HAP-1 (cell line): ENCODE measurements at places on chromosomes 7 and 10.

GRCh38 chr7:87216701-87217508 is 2.6 kb downstream of the TMEM243 start:
- DNase-seq, result no peak

- DNase-seq, result no peak
Observed at GRCh38 chr7:91357901-91358300, 93.7 kb downstream of the FZD1 start.

DNA sequence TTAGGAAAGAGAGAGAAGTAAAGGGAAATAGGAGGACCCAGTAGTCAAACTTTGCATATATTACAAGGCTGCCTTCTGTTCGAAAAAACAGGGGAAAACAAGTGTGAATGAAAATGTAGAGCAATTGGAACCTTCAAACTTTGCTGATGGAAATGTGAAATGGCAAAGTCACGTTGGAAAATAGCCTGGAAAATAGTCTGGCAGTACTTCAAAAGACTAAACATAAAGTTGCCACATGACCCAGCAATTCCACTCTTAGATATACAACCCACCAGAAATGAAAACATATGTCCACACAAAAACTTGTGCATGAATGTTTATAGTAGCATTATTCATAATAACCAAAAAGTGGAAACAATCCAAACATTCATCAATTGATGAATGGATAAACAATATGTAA is 78.6 kb upstream of the IFRD1 start:
- no peak for DNase-seq

GRCh38 chr10:80081026-80081425 is 2.6 kb downstream of the TMEM254 start:
- DNase-seq, result no peak

- DNase-seq, result no peak
Observed at GRCh38 chr7:13111230-13111629, 423.8 kb downstream of the ARL4A start.

- DNase-seq, result peak; percentile 56
Observed at GRCh38 chr10:60978287-60979115, 34.5 kb upstream of the RHOBTB1 start.

DNA sequence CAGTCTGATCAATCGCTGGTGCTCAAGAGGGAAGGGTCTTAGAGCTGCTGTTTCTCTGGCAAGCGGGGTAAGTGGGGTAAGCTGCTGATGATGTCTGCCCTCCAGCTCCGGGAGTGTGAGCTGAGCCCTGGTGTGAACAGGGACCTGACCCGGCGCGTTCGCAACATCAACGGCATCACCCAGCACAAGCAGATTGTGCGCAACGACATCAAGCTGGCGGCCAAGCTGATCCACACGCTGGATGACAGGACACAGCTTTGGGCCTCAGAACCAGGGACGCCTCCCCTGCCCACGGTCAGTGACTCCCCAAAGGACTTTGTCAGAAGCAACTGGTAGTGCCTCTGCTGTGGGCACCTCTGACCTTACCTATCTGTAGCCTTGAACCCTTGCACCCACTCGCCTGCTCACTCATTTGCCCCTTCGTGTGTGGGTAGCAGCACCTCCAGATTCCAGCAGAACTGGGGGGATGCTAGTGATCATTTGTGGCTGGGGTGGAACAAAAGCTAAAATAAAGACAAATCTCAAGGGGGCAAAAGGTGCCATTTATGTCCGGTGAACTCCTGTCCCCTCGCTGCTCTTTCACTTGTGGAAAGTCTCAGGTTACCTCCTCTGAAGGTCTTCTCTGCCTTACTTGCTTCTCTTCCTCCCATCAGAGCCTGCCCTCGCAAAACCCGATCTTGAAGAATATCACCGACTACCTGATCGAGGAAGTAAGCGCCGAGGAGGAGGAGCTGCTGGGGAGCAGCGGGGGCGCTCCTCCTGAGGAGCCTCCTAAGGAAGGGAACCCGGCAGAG is 3.2 kb downstream of the UFSP1 start:
- DNase-seq, result no peak

DNA sequence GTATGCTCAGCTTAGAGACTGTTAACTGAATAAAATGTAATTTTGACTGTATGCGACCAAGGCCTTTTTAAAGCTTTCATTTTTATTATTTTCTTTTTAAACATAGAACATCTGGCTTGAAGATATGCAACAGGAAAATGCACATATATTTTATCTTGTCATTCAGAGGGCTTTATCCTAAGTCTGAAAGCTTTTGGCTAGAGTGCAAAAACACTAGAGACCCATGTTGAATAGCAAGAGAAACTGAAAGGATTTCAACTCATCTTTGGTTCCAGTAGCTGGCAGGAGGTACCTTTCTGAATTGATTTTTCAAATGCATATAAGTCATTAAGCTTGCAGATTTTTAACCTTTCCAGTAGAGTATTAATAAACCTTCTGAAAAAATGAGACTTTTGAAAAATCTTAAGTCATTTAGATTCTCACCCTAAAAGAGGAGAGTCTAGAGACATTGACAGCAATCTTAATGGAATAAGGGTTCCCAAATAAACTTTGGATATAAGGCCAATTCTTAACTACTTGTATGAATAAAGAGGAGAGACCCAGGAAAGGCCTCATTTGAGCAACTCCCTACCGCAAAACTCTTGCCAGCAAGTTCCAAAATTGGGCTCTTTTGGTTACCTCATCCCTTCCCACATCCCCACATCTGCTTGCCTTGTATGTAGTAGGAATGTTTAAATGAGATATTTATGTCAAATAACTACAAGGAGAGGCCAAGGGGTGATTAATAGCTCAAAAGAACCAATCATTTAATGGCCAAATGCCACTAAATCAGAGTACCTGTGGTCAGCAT is 454.4 kb downstream of the HTR7 start:
- no peak for DNase-seq

DNA sequence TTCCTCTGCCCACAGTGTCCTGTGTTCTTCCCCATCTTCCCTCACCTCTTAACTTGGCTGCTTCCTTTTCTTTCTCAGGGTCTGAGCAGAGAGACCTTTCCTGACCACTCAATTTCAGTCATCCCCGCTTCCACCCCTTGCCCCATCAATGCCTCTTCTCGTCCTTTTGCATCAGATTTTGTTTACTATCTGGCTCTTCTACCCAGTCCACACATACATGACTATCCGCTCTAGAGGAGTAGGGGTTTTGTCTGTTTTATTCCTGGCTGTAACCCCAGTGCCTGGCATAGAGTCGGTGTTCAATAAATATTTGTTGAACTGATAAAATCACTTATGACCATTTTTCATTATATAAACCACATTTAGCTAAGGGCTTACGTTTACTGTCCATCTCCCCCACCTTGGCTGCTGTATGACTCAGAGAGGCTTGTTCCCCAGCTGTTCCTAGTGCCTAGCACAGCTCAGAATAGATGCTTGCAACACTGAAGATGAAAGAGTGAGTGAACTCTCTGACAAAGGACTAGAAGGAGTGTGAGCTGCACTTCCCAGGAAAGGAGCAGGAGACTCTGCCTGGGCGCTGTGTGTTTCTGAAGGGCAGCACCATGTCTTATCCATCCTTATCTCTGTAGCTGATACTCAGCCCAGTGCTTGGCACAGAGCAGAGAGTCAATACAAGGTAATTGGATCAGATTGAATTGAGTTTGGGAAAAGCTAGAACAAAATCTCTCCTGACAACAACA is 21.9 kb downstream of the ARID5B start:
- no peak for DNase-seq

DNA sequence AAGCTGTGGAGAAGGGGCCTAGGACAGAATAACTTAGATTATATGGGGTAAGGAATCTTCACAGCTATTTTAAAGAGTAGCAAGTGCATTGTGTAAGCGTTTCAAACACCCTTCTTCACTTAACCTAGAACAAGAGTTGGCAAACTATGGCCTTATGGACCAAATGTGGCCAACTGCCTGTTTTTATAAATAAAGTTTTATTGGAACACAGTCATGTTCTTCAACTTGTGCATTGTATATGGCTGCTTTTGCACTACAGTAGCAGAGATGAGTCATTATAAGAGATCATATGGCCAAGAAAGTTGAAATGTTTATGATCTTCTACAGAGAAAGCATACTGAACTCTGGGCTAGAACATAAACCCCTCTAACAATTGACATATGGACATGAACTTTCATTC is 187.8 kb downstream of the ETV1 start:
- no peak for DNase-seq

DNA sequence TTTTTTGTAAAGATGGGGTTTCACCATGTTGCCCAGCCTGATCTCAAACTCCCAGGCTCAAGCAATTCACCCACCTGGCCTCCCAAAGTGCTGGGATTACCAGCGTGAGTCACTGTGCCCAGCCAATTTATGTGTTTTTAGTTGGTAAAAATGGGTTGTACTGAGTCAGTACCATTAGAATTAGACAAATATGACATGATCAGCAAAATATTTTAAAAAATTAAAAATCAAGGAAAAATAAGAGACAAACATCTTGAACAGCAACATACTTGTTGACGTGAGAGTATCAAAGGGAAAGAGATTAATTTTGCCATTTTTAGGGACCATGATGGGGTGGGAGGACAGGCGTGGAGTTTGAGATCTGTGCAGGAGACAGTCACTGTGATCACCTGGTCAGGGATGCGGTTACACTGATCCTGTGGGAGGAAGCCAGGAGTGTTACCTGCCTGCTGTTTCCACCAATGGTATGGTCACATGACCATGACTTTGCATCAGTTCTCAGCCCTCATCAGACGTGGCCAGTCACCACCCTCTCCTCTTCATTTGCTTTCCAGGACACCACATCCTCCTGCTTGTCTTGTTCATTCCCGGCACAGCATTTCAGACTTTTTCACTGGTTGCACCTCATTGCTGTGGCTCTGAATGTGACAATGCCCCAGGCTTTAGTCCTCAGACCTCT is 29.2 kb upstream of the ENO4 start:
- DNase-seq, result no peak

DNA sequence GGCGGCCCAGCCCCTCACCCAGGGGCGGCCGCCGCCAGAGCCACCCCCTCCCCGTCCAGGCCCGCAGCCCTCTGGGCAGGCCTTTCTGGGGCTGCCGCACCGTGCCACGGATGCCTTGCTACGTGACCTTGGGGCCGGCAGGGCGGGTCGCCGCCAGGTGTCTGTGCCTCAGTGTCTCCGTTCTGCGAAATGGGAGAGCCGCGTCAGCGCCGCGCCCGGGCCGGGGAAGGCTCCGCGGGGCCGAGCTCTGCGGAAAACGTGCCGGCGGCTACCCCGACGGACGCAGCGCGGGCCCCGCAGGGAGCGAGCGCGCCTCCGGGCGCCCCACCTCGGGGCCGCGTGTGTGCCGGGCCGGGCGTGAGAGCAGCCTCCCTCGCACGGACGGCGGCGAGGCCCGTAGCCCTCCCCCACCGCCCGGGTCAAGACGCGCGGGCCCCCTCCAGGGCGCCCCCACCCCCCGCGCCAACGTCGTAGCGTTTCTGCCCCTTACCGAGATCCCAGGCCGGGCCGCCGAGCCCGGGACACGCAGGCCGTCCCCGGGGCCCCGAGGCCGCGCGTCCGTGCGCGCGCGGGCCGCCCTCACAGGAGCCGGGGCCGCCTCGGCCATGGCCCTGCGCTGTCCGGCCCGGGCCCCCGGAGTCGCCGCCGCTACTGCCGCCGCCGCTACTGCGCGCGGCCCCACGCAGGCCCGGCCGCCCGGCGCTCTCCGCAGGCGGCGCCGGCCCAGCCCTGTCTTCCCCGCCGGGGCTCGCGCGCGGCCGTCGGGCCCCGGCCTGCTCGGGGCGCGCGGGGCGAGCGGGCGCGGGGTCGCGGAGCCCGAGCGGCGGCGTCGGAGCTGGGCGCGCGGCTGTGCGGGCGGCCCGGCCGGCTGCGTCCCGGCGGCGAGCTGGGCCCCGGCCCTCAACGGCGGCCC is 1.1 kb downstream of the ZNF777 start:
- DNase-seq, result no peak

DNA sequence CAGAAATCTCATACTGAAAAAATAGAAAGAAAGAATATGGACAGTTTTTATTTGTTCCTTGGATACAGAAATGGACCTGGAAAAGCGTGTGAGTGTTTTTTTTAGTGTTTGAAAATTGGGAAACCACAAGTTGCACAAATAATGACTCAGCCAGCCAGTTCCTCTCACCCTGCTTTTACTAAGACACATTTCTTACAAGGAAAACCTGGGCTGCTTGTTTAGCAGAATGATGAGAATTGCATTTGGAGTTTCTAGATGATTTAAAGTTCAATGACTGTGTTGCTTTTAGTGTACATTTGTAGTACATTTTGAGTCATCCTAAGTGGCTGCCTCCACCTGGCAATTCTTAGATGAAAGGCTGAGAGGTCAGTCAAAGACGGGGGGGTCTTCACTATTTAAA is 218.7 kb downstream of the ABCA13 start:
- DNase-seq, result no peak

- DNase-seq, result no peak
Observed at GRCh38 chr7:881441-882234, 5.3 kb downstream of the GET4 start.

GRCh38 chr10:124325633-124325914 is 93.1 kb downstream of the OAT start:
- no peak for DNase-seq

DNA sequence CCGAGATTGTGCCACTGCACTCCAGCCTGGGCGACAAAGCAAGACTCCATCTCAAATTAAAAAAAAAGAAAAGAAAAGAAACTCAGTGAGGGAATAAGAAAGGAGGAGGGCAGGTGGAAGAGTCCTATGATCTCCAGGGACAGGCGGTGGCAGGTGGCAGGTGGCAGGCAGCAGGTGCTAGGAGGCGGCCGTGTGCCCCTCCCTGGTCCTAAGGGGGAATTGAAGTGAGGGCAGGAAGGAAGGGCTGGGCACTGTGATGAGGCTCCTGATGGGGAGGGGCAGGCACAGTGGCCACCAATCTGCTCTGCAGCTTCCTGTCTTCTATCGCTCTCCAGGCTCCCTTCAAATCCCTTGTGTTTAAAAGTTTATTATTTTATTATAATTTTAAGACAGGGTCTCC is 41.2 kb upstream of the UBE3C start:
- no peak for DNase-seq

DNA sequence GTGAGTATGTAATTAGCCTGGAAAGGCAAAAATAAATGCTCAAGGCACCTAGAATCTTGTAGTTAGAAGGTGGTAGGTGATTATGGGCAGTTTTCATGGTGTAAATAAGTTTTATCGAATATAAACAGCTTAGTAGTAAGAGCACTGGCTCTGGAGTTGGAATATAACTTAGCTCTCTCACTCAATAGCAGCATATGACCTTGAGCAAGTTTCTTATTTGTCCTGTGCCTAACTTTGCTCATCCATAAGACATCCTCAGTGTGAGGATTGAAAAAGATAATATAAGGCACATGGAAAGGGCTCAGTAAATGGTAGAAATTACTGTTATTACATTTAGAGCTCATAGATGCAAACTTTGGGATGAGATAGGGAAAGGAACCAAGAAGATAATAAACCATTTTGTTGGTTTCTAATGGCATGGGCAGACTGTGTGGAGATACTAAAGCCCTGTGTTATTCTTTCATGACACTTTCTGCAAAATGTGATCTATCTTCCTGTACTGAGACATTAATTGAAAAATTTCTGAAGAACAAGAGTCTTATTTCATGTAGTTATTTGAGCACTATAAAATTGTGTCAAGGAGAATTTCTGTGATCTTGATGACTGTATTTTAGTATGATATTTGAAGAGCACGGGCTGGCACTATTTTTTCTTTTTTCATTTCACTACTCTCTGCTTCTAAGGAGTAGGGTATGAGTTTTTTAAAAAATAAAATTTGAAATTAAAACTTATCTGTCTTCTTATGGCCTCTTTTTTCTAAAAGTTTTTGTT is 3.1 kb downstream of the SLK start:
- DNase-seq, result no peak

GRCh38 chr10:131830446-131831130 is 70.2 kb upstream of the PPP2R2D start:
- no peak for DNase-seq

- DNase-seq, result no peak
Observed at GRCh38 chr10:95693071-95693667, 558 bp downstream of the TCTN3 start.

- DNase-seq, result no peak
Observed at GRCh38 chr7:155531681-155532080, 14.7 kb downstream of the CNPY1 start.
